ENCODE measurements at places on chromosomes 7 and 10.

DNA sequence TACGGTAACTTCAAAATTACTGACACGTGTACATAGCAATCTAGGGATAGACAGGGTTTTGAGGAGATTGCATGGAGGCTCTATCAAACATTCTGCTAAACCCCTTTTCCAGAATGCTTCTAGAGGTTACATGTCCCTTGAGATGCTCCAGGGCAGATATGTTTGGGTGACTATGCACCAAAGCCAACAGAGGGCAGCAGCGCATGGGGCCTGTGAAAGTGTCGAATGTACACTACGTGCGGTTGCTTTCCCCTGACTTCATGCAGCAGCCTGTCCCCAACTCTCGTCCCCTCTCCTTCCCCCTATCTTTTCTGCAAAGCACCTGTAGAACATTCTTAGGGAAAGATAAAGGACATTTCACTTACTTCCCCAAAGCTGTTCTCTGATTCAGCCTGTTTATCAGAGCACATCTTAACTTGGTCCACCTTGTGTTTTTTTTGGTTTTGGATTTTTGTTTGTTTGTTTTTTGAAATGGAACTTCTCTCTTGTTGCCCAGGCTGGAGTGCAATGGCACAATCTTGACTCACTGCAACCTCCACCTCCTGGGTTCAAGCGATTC lies 90.2 kb downstream of the UBE3C start:
- DNase-seq: peak; percentile 29

DNA sequence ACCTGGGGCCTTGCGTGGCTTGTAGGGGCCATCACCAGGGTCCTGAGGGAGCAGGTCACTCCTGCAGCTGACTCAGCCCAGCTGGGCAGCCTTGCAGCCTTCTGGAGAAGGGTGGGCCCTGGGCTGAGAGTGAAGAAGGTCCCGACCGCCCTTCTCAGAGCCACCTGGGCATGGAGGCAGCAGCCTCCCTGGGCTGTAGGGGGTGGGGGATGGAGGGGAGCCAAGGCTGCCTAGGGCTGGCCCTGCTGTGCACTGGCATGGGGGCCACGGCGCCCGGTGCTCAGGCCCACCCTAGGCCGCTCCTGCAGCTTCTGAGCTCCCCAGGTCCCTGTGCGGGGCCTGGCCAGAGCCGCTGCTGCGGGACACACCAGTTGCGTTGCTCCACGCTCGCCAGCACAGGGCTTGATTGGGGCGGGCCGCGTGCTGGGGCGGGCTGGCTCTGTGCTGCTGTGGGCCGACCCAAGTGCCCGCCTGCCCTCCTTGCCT lies 63.6 kb upstream of the NKX6-2 start:
- no peak for DNase-seq

- no peak for DNase-seq
Measured at GRCh38 chr7:128831178-128831993, 1.2 kb downstream of the FLNC start.

DNA sequence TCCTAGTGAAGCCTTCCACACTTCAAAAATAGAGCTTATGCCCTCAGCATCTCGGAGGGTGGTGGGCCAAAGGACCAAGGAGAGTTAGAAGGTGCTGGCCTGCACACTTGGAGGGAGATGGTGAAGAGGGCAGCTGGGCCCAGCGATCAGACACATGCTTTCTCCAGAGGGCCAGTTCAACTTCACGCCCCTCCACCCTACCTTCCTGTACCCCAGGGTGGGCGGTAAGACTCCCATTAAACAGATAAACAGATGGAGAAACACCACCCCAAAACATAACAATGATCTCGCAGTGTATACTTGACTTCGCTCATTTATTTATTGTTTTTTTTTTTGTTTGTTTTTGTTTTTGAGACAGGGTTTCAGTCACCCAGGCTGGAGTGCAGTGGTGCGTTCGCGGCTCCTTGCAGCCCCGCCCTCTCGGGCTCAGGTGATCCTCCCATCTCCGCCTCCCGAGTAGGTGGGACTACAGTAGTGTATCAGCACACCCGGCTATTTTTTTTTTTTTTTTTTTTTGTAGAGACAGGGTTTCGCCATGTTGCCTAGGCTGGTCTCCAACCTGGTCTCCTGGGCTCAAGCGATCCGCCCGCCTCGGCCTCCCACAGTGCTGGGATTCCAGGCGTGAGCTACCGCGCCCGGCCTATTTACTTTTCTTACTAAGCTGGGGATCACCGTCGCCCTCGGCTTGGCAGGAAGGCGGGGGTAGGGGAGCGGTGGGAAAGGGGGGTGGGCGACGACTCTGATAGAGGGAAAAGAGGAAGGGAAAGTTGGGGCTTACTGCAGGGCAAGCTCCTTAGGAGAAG lies 1.8 kb downstream of the C10orf95 start:
- DNase-seq: peak; percentile 84

- DNase-seq: no peak
Measured at GRCh38 chr10:71836596-71836974, 14.5 kb downstream of the PSAP start.

DNA sequence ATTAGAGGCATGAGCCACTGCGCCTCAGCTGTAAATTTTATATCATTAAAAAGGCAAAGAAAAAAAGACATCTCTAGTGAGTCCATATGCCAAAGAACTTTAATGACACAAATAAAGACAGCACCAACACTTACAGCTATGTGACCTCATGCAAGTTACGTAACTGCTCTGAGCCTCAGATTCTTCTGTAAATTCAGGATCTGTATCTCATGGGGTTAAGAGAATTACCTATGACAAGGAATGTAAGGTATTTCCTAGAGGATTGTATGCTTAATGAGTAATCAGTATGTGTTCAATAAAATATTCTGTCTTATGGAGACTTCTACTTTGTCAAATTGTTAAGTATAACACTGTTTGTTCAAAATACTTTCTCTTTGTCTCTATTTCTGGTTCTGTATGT lies 274.0 kb upstream of the GLI3 start:
- no peak for DNase-seq

DNA sequence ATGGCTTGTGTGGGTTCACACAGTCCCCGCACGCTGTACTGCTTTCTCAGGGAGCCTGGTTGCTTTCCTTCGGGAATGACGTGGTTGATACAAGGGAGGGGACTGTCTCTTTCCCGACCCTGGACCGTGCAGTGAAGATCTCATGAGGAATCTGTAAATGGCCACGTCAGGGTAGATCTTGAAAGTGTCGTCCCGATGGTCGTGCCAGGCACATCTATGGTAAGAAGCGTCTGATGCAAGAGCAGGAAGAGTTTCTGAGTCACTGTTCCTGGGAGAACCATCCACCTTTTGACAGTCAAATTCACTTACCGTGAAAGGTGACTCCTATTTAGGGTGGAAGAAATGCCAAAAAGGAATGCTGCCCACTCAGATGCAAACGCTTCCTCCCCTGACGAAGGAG lies 500.4 kb downstream of the PTPRN2 start:
- DNase-seq: no peak

GRCh38 chr7:44639671-44640321 lies 33.4 kb downstream of the OGDH start:
- no peak for DNase-seq

- DNase-seq: no peak
Measured at GRCh38 chr10:30813872-30814481, 184.4 kb upstream of the LYZL2 start.

- no peak for DNase-seq
Measured at GRCh38 chr10:88687853-88688467, 18.1 kb upstream of the LIPK start.

DNA sequence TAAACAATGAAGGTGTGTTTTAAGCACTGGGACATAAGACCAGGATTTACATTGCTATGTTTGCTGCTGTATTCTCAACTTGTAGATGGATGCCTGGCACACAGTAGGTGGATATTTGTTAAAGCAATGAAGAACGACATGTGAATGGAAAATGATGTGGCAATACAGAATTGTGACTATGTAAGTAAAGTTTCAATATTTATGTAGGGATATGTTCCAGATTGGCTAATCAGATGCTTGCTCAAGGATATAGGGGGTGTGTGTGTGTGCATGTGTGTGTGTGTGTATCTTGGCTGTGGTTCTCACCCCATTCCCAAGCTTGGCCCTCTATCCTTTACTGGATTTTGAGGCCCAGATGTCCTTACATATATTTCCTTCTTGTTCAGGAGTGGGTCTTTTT lies 42.7 kb upstream of the LAMB1 start:
- no peak for DNase-seq

DNA sequence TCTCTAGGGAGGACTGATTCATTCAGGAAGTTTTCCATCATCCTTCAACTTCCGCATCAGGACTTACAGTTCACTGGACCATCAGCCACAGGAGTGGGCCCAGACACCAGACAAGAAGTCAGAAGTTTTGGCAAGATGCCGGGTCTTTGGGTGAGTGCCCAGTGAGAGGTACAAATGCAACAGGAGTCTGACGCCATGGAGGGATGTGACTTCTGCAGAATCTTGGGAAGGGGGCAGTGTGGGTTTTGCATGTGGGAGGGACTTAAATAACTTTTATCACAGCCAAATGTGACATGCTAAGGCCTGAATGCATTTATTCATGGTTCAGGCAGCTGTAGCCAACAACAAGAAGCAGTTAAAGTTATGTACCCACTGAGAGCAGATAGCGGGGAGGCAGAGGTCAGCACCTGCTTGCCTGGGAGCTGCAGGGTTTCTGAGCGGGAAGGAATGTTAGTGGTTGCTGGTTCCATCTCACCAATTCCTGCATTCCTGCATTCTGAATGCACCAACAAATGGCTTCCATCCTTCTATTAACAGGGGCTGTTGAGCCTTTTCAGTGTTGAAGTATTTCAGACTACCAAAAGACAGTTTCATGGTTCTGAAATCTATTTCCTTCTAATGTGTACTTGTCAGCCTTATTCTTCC lies 375.2 kb downstream of the PAXIP1 start:
- no peak for DNase-seq

DNA sequence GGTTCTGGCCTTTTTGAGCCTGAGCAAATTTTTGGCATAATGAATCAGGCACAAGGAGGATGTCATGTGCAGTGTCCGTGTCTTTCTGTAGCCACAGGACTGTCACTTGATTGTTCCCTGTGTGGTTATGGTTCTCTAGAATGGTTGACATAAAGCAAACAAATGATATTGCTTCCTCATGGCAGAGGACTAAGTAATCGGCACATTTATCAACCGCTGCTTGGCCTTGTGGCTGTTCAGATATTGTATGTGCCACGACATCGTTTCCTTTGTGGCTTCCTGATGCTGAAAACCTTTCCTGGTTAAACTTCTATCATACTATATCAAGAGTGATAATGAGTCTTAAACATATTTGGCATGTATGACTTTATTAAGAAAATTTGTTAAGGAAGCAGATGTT lies 598.8 kb downstream of the SUGCT start:
- no peak for DNase-seq

- DNase-seq: no peak
Measured at GRCh38 chr10:12906051-12906541, 95.4 kb downstream of the CCDC3 start.

DNA sequence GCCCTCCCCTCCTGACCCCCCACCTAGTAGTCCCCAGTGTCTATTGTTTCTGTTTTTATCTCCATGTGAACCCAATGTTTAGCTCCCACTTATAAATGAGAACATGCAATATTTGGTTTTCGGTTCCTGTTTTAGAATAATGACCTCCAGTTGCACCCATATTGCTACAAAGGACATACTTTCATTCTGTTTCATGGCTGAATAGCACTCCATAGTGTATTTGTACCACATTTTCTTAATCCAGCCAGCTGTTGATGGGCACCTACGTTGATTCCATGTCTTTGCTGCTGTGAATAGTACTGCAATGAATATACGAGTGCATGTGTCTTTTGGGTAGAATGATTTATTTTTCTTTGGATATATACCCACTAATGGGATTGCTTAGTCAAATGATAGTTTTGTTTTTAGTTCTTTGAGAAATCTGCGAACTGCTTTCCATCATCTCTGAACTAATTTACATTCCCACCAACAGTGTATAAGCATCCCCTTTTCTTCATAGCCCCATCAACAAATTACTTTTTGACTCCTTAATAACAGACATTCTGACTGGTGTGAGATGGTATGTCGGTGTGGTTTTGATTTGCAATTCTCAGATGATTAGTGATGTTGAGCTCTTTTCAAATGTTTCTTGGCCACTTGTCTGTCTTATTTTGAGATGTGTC lies 128.4 kb upstream of the PHYHIPL start:
- no peak for DNase-seq

DNA sequence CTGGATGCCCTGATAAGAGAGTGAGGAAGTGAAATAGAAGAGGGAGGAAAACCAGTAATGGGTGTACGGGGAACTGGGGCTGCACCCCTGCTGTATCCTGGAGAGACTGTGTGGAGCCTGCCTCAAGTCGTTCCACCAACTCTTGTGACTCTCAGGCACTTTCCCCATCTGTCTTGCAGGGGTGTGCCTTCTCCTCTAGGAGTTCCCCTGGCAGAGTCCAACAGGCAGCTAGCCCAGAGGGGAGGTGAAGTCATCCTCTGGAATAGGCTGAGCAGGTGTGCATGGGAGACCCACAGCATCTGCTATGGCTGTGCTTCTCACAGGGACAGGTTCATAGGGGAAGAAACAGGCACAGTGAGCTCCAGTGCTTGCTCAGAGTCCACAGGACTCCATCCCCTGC lies 46.8 kb downstream of the WIPF3 start:
- DNase-seq: no peak

- DNase-seq: no peak
Measured at GRCh38 chr10:24215196-24215595, 6.3 kb downstream of the KIAA1217 start.

GRCh38 chr10:119772334-119772733 lies 46.5 kb downstream of the INPP5F start:
- DNase-seq: no peak

DNA sequence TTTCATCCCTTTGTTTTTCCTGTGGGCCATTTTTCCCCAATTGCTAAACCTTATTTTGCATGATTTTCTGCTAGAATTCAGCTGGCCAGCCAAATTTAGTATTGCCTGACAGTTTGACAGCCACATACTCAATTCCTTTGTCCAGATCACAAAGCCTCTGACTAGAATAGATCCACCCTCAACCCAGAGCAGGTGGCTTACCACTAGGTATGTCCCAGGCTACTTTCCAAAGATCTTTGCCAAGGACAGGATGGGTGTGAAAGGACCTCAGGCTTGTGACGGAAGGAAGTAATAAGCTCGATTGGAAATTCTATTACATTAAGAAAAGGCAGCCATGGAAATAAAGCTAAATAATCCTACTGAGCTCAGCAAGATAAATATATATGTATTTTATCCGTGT lies 50.6 kb upstream of the AGK start:
- no peak for DNase-seq

DNA sequence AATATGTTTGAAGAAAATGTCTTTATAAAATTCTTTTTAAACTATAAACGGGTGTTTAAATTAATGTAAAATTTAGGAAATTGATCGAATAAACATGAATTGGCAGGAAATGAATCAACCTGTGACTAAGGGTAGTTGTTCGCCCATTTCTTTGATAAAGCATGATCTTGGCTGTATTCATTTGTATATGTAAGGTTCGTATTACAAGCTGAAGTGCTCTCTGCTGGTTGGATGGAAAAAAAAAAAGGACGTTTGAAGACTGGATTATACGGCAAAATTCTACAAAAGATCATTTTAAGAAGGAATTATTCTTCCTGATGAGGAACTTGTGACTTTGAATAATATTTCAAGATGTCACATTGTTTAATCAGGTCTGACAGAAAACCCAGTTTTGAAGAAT lies 185.4 kb upstream of the ANK3 start:
- no peak for DNase-seq
